ENCODE measurements at places on chromosomes 1 and 21.

- DNase-seq: no peak
These were observed 578.9 kb upstream of the NR5A2 start for GRCh38 chr1:199448646-199449045.

GRCh38 chr21:34074283-34075090, 1.1 kb downstream of the MRPS6 start:
- no peak for DNase-seq

DNA sequence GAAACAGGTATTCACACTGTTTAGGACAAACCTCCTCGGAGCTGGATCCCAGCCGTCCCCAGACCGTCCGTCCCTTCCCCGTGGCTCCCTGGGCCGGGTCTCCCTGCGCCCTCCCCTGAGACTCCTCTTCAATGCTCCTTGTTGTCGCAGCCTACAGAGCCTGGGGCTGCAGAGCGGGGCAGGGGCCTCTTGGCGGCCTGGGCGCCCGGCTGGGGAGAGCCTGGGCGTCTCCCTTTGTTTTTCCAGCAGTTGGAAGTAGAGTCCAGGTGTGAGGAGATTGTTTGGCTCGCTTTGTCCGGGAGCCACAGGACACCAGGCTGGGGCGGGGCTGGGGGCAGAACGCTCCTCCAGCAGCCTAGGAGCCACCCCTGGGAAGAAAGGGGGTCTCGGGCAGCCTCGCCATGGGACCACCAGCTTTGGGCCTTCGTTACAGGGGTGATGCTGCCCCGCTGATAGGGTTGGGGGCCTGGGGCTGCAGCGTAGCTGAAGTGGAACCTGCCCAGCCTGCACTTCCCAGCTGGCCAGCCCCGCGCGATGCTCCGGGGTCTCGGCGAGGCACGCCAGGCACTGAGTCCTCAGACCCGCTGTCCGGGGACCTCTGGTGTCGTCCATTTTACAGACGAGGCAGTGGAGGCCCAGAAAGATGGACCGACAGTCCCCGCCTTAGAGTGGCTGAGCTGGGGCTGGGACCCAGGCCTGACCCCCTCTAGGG, 66.9 kb downstream of the PRDM16 start:
- DNase-seq: no peak

DNA sequence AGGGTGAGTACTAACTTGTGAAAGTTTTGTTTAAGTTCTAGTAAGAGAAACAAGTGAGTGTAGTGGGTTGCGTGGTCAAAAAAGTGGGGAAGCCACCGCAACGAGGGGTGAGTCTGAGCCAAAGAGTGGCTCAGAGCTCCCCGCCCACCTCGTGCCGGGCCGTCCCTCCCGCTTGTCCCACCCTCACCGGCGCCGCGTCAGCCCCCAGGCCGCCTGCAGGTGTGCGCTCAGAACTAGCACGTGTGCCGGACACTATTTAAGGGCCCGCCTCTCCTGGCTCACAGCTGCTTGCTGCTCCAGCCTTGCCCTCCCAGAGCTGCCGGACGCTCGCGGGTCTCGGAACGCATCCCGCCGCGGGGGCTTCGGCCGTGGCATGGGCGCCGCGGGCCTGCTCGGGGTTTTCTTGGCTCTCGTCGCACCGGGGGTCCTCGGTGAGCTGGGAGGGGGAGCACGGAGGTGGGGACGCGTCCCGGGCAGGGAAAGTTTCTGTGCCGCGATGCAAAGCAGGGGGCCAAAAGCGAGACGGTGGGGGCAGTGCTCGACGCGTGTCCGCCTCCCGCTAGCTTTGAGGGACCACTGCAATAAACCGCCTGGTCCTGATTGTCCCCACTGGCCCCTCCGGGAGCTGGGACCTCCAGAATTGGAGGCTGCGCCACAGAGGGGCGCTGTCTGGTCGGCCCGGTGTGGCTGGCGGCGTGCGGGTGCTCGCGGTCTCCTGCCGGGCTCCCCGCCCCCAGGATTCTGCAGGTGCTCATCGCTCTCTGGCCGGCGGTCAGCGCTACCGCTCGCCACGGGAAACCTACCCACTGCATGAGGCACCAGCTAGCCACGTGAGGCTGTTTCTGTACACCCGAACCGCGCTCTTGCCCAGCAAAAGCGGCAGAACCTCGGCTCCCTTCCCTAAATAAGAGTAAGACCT, at the start of gene CR2:
TSS of gene CR2 (plus strand) at position 283 of the 919 bp plus-strand sequence. CDS start at position 374, 91 bp downstream.
- DNase-seq: peak; percentile 44

DNA sequence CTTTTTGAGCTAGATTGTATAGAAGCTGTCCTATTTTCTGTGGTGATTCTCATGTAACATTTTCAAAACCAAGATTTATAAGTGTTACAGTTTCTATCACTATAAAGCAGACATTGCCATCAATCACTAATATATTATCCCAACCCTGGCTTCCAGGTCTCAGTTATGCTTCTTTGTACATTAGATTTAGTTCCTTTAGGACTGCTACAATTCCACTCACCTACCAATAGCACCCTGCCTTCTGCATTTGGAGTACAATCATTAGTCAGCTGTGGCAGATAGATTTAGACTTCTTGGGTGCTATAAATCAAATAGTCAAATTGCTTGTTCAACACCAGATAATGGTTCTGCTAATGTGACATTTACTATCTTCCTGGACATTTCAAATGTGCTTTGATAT, 281.6 kb downstream of the BRINP3 start:
- no peak for DNase-seq

- DNase-seq: peak; percentile 53
These were observed 80.0 kb downstream of the NDUFS5 start for GRCh38 chr1:39105841-39106765.

DNA sequence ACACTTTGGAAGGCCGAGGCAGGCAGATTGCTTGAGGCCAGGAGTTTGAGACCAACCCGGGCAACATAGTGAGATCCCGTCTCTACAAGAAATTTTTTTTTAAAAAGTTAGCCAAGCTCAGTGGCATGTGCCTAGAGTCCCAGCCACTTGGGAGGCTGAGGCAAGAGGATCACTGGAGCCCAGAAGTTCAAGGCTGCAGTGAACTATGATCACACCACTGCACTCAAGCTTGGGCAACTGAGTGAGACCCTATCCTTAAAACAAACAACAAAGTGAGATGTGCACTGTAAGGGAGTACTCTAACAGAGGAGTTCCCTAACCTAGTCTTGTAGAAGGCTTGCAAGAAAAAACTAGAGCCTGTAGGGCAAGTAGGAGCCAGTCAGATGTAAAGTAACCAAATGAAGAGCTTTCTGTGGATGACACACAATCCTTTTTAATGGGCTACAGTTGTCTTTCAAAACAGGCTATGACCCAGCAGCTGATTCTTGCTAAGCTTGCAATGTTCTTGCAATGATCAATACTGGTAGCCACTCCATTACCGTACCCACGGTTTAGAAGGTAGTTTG, 38.0 kb upstream of the SRP9 start:
- DNase-seq: no peak

DNA sequence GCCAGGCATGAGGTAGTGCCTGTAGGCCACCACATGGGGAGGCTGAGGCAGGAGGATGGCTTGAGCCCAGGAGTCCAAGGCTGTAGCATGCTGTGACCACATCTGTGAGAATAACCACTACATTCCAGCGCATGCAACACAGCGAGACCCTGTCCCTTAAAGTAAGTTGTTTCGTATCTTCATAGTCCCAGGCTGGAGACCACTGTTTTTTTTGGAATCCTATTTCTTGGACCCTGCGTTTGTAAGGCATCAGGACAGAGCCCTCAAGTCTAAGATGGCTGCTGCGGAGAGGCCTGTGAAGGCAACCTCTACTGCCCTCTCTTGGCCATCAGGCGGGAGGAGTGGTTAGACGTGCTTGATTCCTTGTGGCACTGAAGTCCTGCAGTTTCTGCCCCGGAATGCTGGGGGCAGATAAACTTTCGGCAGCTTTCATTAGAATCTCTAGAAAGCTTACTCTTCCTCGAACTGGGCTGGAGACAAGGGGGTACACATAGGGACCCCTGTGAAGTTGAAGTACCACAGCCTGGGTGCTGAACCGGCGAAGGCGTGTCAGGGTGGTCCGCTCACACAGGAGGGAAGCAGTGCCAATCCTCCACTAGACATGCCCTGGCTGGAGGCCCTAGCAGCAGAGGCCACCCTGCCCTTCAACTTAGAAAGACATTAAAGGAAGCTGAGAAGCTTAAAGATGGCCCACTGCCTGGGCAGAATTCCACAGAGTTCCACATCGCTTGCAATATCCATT, 36.6 kb downstream of the RABIF start:
- peak; percentile 80 for DNase-seq

DNA sequence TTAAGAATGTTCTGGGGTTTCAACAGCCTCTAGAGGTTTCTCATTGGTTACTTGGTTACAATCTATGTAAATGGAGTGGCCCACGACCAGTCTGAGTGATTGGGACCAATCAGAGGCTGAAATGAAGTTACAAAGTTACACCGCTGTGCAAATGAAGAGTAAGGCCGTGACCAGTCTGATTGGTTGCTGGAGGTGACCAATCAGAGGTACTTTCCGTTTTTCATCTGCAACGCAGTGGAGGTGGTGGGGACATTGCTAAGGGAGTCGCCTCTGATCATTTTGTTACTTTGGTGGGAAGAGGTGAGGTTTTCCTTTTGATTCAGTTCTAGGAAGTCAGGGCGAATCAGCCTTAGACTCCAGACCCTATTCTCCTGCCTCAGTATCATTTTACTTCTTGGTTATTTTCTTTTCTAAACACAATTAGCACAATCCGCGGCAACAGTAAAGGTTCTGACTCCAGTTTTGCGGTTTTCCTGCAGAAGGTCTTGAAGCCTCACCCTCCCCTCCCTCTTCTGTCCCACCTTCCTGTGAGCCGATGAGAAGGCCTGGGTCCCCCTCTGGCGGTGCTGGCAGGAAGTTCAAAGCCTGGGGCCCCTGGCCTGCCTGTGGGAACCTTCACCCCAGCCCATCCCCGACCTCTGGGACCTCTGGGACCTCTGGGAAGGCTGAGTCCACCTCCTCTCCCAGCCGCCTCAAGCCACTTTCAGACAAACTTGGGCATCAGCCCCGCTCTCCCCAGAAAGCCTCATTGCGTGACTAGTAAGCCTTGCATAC, 38.7 kb upstream of the TTC34 start:
- peak; percentile 45 for DNase-seq

DNA sequence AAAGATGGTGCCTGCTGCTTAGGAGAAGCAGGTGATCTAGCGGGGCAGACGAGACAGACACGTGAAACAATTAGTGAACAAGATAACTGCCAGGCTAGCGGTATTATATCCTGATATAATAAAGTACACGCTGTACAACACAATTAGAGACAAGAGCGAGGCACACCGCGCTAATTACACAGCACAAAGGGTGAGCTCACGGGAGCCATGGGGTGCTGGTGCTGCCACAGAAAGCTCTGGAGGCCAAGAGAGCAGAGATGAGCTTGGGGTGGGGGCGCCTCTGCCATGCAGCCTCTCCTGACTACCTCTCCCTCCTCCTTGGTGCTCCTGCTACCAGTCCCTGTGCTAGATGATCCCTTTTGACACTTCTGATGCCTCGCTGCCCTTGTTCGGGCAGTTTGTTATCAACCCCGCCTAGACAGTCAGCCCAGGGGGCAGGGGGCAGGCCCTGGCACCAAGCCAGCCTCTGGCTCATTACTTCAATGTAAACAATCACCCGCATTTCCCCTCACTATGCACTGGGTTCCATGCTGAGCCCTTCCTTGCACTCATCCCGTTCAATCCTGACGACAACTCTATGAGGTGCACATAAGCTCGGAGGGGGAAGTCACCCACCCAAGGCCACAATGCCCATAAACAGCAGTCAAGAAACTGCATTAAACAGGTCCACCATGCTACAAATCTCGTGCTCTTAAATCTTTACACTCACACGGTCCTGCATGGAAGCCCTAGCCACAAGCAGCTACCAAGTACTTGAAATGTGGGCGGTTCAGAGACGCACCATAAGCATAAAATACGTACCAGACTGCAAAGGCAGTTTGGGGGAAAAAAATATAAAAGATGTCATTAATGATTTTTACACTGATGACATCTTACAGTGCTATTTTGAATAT, 103.0 kb downstream of the SSBP3 start:
- DNase-seq: no peak

DNA sequence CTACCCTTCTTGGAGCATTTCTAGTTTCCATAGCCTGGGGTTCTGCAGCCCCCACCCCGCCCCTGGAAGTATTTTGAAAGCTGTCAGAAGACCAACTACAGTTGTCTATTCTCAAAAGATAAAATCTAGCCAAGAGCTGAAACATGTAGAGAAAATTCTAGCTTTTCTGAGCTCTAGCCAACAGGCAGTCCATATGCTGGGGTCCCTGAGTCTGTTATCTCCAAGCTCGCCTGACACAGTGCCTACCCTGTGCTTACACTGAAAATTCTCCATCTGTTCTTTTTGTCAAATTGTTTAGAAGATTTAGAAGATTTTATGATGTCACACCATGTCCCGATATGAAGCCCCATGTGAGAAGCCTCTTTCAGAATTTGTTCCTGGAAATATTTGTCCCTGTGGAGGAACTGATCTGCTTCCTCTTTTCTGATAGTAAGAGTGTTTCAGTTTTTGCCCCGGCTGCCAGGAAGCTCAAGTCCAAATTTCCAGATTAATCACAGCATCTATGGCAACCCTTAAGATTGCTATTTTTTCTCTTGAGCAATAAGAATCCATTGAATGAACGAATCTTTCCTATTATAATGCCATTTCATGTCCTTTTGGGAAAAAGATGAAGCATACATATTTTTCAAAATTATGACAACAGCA, 23.7 kb upstream of the CSF3R start:
- DNase-seq: no peak

- no peak for DNase-seq
These were observed 1.9 kb downstream of the CADM3 start for GRCh38 chr1:159173320-159173719.

- DNase-seq: no peak
These were observed 45.4 kb upstream of the POFUT2 start for GRCh38 chr21:45332981-45333582.

DNA sequence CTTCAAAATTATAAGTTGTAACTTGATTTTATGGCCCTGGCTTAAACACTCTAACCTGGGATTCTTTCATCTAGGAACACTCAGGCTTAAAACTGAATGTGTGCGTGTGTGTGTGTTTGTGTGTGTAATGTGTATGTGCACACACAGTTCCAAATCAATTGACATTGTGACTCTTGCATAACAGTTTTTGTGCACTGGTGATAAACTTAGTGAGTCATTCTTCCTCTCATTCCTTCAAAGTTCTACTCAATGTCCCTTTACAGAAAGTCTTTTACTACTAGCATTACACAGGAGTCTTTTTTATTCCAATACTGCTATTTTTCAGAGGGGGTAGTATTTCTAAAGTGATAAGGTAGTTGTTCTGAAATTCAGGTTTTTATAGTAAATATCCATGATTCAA, 943.6 kb downstream of the KCNT2 start:
- DNase-seq: peak; percentile 5

DNA sequence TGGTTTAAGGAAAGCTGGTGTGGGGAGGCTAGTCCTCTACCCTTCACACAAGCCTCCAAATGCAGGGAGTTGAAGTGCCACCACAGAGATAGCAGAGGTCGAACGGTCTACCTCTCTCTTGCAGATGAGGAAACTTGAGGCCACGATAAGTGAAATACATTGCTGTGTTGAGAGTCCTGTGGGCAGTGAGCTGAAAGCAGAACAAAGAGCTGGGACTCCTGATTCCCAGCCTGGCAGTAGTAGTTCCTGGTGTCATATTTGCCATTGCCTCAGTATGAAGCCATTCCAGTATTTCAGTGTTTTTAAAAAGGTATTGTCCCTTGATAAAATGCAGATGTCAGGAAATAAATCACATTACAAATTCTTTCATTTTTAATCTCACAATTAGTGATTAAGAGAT, 28.6 kb downstream of the AK4 start:
- no peak for DNase-seq

GRCh38 chr1:67312615-67313014, 4.9 kb downstream of the IL12RB2 start:
- DNase-seq: no peak

Data from NB4 (cell line).